GM12864 (cell line): ENCODE measurements at places on chromosomes 12 and 14.

- DNase-seq, result no peak
Observed at GRCh38 chr12:96980991-96981414, 73.9 kb downstream of the NEDD1 start.

DNA sequence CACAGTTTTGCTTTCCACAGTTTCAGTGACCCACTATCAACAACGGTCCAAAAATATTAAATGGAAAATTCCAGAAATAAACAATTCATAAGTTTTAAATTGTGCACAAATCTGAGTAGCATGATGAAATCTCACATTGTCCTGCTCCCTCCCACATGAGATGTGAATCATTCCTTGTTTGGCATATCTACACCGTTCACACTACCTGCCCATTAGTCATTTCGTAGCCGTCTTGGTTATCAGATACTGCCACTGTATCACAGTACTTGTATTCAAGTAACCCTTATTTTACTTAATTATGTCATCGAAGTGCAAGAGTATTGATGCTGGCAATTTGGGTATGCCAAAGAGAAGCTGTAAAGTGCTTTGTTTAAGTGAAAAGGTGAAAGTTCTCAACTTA, 145.3 kb downstream of the SLC5A8 start:
- no peak for DNase-seq

- no peak for DNase-seq
Observed at GRCh38 chr12:23634344-23634743, 315.1 kb downstream of the SOX5 start.

- no peak for DNase-seq
Observed at GRCh38 chr14:101444116-101444515, 117.2 kb upstream of the DIO3 start.

GRCh38 chr14:104440297-104440956, 139.1 kb upstream of the C14orf180 start:
- no peak for DNase-seq

DNA sequence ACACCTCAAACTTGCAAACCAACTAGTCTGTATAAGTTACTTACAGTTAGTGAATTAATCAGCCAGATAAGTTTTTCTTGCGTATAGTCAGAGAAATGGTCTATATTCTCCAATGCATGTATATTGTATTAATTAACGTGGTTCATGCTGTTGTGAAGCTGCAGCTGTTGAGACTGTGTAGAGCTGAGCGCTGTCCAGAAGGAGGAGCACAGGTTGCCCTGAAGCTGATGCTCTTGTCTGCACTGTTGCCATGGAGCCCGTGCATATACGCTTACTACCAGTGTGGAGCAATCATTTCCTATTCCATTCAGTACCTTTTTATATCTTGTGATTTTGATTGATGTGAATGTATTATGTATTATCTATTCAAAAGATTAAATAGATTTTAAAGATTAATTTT, 74.3 kb upstream of the ARID2 start:
- DNase-seq, result no peak

GRCh38 chr12:41684997-41685396, 459.7 kb downstream of the GXYLT1 start:
- DNase-seq, result no peak

- DNase-seq, result no peak
Observed at GRCh38 chr12:7144414-7145120, 14.4 kb downstream of the CLSTN3 start.

GRCh38 chr12:4663971-4664505, 15.1 kb downstream of the NDUFA9 start:
- no peak for DNase-seq

DNA sequence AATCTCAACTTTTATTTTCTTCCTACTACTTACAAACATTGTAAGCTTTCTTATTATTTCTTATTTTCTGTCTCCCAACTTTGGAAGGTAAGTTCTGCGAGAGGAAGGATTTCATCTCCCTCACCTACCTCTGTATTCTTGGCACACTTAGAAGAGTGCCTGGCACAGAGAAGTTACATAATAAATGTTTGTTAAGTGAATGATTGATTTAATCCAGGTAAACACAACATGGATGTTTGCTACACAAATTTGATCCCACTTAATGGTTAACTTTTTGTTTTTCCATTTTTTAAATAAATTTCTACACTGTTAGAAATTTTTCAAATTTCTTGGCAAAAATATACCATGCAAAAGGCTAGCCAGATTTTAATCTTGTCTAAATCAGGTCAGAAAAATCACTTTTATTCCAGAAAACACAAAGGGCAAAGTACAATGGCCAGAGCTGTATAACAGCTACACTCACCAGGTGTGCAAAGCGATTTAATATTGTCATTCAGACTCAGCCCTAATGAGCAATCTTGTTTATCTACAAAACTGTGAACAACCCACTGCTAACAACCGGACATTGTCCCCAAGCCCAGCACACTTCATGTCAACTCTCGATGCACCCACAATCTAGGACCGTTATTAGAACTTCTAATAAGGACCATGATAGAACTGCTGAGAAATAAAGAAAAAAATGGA, 222.1 kb upstream of the EEA1 start:
- DNase-seq, result no peak

DNA sequence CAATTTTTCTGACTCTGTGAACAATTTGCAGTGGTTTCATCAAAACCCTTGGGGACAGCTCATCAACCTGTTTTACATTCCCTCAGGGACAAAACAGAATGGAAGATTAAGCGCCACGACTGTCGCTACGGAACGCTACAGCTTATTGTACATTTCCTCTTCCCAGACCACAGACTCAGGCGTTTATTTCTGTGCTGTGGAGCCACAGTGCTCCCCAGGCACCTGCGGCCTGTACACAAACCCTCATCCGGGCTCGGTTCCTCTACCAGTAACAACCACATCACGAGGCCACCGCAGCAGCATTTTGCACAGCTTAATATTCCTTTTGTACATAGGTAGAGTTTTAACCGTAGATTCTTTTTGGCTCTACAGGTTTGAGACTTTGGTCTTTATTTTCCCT, 397.4 kb upstream of the OR4E1 start:
- DNase-seq, result peak; percentile 29

GRCh38 chr12:113425960-113426453, 3.8 kb downstream of the SDSL start:
- DNase-seq, result no peak

DNA sequence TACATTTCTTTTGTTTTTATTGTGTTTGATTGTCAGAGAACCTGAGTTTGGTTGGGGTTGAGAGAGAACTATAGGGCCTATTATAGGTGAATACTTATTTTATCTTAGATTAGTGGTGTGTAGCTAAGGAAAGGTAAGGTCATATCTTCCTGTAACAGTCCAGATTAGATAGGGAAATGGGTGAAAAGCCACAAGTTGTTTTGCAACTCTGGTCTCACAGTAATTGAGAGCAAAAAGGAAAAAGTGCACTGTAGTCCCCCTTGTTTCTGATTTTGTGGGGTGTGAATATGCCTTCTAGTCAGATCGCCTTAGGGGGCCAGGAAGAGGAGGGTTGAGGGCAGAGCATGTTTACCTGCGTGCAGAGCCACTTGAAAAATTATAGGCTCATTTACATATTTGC, 8.9 kb downstream of the MSRB3 start:
- no peak for DNase-seq

GRCh38 chr14:43900173-43900655, 606.9 kb downstream of the FSCB start:
- DNase-seq, result no peak

DNA sequence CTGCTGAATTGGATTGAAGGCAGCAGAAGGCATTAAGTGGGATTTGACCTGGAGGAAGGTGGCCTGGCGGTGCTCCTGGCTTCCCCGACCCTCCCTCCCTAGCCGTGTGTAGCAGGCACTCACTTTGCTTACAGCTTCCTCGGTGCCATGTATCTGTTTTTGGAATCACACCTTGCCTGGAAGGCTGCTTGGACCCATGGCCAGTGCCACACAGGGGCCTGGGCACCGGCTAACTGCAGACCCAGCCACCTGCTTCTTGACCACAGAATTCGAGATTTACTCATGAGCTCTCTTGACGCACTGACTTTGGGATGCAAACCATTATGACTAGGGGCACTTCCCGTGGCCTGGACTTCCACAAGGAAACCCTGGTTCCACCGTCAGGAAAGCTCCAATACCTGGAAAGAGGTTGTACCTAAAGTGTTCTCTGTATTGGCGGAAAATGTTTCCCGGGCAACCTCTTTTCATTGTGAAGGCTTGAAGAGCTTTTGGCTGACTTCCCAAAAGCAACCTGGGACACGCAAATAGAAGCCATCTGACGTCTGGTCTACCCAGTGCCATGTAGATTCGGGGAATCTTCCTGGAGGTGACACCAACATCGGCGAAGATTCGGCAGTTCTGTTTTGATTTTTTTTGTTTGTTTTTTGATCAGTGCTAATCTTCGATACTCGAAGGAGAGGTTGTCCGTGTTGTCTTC, 125.6 kb upstream of the RTL1 start:
- DNase-seq, result no peak

GRCh38 chr12:108587826-108588225, 10.1 kb downstream of the TMEM119 start:
- DNase-seq, result no peak
